Germinal center (tissue), 1 donor: ENCODE measurements at places on chromosomes 4 and X.
A peak's percentile ranks its signal among the peaks of the same experiment; 100 is the strongest.

DNA sequence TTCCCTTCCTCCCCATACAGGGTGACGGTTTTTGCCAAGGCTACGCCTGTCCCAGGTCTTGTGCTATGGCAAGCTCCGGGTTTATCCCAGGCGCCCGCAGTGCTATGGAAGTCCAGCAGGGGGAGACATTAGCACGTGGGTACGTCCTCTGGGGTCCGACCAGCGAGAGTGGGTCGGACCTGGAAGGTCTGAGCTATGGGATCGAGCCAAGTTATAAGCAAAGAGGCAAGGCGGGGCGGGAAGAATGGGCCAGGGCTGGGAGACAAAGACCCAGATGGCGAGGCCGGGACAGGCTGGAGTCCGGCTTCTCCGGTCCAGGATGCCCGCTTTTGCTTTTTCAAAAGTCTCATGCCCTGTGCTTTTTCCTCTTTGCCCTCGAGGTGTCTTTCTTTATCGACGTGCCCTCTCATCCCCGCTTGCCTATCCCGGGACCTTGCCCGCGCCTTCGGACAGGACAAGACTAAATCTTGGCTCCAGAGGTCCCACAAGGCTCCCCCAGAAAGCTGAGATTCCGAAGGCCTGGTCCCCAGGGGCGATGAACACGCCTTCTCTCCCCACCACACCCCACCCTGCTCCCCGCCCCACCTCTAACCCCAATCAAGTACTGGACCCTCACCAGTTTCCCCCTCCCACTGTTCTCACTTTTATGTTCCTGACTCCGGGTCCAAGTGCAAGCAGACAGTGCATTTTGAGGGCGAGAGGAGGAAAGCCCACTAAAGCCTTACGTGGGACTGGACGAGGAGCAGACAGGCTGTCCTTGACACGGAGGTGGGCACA is 785 bp upstream of the EFNB1 start:
- DNase-seq = peak; percentile 59

DNA sequence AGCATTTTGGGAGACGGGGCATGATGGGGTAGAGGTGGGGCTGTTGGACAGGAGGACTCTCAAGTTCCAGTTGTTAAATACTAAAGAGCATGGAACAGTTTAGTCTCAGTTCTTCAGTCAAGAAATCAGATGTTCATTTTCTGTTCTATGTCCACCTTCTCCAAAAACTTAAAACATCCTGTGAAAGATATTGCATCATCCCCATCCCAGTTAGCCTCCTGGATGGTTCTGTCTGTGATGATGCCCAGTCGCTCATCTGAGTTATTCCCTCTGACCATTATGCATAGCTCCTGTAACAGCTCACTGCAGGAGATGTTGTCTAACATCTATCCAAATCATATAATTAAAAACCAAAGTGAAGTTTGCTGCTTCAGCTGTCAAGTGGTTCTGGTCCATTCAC is 32.1 kb upstream of the SCML1 start:
- no peak for DNase-seq

GRCh38 chr4:46081248-46081647 is 42.6 kb downstream of the GABRG1 start:
- DNase-seq = no peak

- DNase-seq = no peak
These were observed 12.1 kb downstream of the PPARGC1A start for GRCh38 chr4:23877758-23878229.

DNA sequence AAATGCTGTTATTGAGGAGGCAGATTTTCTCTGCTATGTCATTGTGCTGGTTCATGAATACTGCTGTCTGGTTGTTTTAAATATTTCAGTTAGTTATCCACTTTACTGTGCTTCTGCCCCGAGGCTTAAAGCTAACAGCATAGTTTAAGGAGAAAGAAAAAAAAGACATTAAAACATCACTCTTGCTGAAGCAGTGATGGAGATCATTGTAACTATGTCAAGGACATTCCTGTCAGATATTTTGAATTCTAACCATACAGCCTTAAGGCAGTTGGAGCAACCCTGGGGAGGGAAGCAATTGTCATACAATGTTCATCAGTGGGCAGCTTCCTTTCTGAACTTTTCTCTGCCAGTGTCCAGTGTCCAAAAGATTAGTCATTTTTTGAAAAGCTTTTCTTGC is 199.0 kb upstream of the DDX53 start:
- DNase-seq = no peak

GRCh38 chr4:159317203-159317602 is 214.3 kb downstream of the RAPGEF2 start:
- no peak for DNase-seq

DNA sequence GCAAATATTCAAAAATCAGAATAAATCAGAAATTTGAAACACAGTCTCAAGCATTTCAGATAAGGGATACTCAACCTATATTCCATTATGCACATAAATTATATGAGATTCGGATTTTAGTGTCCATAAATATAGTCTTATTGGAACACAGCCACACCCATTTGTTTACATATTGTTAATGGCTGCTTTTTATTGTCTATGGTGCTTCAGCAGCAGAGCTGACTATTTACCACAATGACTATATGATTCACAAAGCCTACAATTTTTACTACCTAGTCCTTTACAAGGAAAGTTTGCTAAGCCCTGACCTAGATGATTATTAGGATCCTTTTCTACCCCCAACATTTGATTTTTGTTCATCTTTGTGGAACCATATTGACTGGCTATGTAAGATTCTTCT is 63.9 kb downstream of the IL1RAPL1 start:
- DNase-seq = no peak

GRCh38 chr4:108693819-108694218 is 43.4 kb downstream of the OSTC start:
- no peak for DNase-seq

- DNase-seq = no peak
These were observed 637.6 kb upstream of the EPHA5 start for GRCh38 chr4:66307641-66308438.

GRCh38 chrX:3346501-3347259 is at the start of gene MXRA5:
MXRA5 (minus strand) TSS chrX:3346652; CDS start chrX:3343833, 2,819 bp downstream.
- DNase-seq = no peak

DNA sequence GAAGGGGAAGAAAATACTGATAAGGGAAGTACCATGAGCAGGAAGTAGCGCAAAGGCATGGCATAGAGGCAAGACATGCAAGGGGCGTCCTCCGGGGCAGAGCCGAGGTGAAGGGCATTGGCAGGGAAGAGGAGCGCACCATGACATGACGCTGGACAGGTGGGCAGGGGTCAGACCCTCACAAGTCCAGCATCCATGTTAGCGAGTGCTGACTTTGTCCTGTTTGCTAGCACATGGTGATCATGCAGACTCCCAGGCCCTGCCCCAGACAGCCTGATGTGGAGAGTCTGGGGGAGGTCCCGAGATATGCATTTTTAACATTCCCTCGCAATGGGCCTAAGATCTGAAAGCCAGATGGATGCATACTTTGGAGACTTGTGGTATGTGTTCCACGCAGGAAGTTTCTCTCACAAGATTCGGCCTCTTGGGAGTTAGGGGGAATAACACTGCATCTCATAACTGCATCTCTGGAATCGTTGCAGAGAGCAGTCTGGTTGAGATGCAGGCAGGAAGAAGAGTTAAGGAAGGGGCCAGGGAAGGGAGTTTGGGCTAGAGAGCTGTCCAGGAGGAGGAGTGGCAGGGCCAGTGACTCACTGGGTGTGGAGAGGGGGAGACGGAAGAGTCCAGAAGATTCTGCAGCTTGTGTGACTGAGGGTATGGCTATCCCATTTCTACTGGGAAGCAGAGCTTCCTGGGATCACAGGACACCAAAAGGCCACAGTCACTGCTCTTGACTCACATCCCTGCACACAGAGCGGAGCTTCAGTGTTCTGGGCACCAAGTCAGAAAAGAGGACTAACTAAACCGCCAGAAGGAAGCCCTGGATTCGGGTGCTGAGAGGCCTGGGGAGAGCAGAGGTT is 59.7 kb downstream of the FAM184B start:
- no peak for DNase-seq

GRCh38 chr4:42627885-42628646 is 28.8 kb downstream of the ATP8A1 start:
- peak; percentile 71 for DNase-seq

DNA sequence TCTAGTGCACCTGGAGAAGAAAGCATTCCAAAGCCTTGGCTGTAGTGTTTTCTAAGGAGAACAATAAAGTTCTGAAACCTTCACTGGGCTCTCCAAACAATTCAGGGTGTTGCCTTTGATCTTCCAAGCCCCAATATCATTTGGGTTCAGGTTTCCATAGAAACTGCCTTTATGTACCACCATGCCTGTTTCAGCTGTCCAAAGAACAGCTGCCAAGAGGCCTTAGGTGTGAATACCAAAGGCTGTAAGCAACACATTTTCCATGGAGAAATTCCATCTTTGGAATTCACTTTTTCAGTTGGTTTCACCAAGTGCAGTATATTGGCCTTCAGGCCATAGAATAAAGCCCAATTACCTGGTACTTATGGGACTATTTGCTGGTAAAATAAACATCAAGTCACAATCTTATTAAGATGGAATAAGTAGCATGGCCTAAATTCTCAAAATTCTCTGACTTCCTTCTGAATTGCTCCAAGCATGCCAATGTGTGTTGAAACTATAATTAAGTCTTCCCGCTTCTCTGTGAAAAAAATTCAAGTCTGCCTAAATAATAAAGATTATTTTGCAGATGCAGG is 61.9 kb downstream of the COX18 start:
- no peak for DNase-seq

GRCh38 chr4:17511509-17511949 is 361 bp downstream of the QDPR start:
- DNase-seq = peak; percentile 47

DNA sequence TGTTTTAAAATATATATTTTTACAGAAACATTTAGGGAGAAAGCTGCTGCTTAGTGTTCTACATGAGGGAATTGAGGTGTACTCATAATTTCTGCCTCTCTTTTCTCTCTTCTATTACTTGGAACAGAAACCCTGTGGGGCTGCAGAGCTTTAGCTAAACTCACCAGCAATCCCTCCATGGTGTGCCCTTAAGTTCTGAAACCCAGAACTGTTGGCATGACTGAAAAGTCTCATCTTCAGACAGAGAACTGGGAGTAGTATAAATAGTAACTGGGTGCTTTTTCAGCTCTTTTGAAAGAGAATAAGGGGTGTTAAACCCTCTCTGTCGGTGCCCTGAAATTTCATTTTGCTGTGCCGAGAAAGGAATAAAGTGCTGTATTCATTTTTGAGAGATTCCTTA is 294.9 kb upstream of the BOD1L1 start:
- DNase-seq = no peak

GRCh38 chrX:68944211-68944610 is 115.4 kb downstream of the EFNB1 start:
- DNase-seq = no peak

DNA sequence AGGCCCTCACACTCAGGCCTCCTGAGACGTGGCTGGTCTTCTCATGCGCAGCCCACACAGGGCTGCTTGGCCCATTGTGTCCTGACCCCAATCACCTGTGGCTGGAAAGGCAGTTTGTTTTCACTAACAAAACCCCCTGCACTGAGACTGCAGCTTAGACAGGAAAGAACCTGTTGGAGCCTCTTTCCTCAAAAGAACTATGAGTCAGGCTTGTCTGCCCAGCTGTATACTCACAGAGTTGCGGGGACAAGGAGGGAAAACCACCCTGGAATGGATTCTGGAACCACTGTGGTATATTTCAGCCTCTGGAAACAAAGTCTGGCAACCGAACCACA is 5.2 kb upstream of the TMEM156 start:
- DNase-seq = no peak

GRCh38 chrX:14291666-14292500 is 237.5 kb upstream of the GLRA2 start:
- DNase-seq = no peak

- no peak for DNase-seq
These were observed 200.9 kb downstream of the DHRSX start for GRCh38 chrX:2299871-2300270.

DNA sequence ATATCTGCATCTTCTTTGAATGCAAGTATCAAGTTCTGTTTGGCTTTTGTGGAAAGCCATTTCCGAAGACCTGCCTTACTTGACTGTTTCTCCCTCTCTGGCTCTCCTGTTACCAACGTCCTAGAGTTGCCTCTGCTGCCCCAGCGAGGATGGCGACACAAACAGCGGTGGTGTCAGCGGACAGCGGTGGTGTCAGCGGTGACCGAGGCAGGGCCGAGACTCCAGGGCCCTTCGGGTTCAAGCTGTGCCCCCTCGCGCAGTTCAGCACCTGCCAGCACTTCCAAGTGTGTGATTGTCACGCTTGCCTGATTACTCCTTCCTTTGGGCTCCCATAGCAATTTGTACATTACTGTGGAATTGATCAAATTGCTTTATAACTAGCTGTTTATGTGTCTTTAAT is 336.9 kb upstream of the FAT1 start:
- no peak for DNase-seq

GRCh38 chr4:41318839-41319530 is 62.3 kb downstream of the UCHL1 start:
- DNase-seq = no peak

DNA sequence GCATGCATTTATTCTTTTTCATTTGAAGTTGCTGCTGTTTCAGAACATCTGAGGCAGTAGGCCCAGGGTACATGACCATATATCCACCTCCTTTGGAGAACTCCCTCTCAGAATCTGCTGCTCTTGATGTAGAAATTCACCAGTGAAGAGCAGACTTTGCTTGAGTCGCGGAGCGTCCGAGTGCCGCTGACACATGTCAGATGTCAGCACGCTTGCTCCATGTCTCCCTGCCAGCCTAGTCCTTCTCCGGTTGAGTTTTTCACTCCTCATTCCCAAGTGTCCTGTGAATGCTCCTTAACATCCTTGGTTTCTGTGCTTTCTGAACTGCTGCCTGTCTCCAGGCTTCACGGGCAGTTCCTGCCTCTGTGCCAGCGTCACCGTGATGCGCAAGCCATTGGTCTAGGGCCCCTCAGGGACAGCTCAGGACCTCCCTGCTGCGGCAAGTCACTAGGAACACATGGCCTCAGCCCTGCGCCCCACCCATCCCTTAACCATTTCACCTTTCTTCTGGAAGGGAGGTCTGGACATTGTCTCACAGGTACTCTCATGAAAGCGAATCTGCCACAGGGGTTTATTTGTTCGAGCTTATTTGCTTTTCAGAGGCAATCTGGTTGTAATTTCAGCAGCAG is 93.1 kb upstream of the RBPJ start:
- DNase-seq = no peak
